Fibroblast of skin of right quadriceps (primary cell): ENCODE measurements at places on chromosomes 2 and 18.

GRCh38 chr2:172962824-172963223, 112.8 kb upstream of the MAP3K20 start:
- peak; percentile 65 for DNase-seq

DNA sequence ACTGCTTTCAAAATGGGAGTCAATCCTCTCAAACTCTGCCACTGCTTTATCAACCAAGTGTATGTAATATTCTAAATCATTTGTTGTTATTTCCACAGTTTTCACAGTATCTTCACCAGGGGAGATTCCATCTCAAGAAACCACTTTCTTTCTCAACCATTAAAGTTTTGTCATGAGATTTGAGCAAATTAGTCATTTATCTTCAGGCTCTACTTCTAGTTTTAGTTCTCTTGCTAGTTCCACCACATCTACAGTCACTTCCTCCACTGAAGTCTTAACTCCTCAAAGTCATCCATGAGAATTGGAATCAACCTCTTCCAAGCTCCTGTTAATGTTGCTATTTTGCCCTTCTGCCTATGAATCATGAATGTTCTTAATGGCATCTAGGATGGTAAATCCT, 545.8 kb downstream of the ARHGAP15 start:
- DNase-seq, result no peak

DNA sequence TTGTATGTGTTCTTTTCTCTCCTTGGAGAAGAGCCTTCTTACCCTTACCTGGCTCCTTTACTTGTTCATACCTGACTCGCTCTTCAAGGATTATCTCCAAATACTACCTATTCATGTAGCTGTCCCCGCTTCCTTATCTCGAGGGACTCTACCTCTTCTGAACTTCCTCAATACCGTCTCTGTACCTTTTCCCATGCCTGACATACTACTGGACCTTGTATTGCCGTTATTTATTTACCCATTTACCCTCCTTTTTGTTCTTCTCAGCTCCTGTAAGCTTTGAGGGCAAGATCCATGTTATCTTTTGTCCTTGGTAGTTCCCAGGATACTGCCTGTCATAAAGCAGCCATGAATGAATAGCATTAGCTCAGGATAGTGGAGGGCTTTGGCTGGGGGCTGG, 32.5 kb downstream of the KCNS3 start:
- DNase-seq, result no peak

- no peak for DNase-seq
Observed at GRCh38 chr18:79305911-79306310, 89.8 kb upstream of the NFATC1 start.

DNA sequence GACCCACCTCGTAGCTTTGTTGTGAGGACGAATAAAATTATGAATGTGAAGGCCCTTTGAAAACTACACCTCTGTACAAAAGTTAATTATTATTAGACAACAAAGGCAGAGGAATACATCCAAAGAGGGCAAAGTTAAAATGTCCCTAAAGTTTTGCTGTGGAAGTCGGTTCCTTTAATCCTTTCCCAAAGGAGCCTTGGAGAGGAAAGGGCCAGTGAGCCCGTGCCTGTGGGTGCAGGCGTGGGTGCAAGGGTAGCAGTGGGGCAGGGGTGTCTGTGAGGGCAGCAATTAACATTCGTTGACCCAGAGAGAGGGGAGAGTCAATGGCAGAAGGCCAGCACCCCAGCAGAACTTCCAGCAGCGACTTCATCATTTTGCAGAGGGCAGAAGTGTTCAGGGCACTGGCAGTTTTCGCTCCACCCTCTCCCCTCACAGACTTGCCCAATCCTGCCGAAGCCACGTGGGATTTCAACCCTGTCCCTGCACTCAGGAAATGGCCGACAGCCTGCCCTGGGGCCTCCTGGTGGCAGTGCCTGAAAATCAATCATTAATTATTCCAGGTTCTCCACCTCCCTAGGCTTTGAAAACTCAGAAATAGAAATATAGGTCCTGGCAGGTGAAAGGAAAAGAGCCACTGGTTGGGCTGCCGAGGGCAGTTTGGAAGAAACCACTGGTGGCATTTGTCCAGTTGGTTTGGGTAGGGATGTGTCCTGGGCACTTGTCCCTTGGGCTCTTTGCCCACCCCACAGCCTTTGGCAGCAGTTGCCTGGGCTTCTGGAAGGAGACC, 4.2 kb upstream of the PAX8 start:
- peak; percentile 18 for DNase-seq

- DNase-seq, result no peak
Observed at GRCh38 chr18:54268751-54269150, 566 bp upstream of the POLI start.

DNA sequence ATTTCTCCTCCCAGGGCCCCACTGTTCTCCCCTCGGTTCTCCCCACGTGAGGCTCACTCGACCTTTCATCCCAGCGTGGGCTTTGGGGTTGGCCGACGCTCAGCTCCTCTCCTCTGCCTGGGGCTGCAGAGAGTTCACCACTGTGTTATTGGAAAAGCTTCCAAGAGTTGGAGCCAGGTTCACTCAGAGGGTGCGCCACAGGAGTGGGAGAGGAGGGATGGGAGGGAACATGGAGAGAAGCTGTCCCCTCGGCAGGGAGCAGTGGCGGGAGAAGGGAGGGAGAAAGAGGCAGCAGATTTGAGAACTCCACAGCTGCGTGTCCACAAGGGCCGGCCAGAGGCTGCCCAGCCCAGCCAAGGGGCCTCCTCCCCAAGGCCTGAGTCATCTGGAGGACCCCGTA, 197.1 kb upstream of the SMAD2 start:
- no peak for DNase-seq

DNA sequence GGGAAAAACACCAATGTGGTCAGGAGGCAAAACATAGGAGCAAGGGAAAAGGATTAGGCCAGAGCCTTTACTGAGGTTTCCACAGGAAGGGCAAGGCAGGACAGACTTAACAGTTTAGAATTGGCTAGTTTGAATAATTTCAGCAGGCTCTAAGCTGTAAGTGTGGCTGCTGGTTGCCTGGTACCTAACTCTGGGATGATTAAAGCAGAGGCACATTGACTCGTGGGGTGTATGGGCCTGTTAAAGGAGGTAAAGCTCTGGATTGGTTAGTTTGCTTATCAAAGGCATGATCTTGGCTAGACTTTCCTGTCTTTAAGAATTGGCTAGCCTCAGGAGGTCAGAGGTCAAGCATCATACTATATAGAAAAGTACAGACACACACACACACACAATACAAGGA, 132.6 kb downstream of the SPAG16 start:
- DNase-seq, result no peak

GRCh38 chr2:241036397-241036963, 38.1 kb downstream of the SNED1 start:
- no peak for DNase-seq

- no peak for DNase-seq
Observed at GRCh38 chr2:118988706-118989105, 46.7 kb downstream of the MARCO start.

- peak; percentile 4 for DNase-seq
Observed at GRCh38 chr2:223222397-223222796, 170.4 kb downstream of the KCNE4 start.

GRCh38 chr2:238682536-238682935, 165.3 kb upstream of the TWIST2 start:
- no peak for DNase-seq

GRCh38 chr2:10903861-10904210, 7.9 kb upstream of the KCNF1 start:
- DNase-seq, result no peak

DNA sequence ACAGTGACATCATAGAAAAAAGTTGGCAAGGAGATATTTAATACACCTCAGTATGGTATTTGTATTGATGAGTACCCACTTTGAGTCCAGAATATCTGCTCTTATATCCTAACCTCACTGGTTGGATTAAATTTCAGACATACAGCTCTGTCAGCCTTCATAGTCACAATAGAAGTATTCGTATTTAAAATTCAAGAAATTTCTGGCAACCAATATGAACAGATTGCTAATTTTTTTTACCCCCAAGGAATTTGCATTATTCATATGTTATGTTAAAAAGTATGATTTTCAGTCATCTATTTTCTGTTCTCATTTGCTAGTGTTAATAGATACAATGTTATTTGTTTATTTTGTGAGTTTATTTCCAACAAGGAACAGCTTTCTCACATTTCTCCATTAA, 1306.8 kb upstream of the NXPH2 start:
- DNase-seq, result no peak

- no peak for DNase-seq
Observed at GRCh38 chr18:48359626-48360025, 49.6 kb downstream of the ZBTB7C start.

GRCh38 chr18:77157312-77157711, 24.7 kb upstream of the MBP start:
- no peak for DNase-seq

- DNase-seq, result peak; percentile 11
Observed at GRCh38 chr2:4937550-4937949, 754.6 kb upstream of the SOX11 start.

GRCh38 chr2:60295636-60295962, 257.9 kb downstream of the BCL11A start:
- no peak for DNase-seq

DNA sequence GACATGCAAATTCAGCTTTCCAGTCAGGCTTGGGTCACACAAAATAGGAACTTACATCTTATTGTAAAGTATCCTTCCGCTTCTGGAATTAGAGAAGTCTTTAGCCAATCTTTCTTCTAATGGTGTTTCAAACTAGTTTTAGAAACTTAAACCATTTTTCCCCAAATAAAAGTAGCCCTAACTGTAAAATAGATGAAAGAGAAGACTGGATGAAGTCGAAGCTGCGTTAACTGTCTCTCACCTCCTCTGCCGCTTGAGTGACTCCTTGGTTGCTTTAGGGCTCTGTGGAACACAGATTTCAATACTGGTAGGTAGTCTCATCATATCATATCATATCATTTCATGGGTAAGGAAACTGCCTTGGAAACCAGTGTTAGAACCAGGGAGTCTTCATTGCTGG, 498.4 kb downstream of the XIRP2 start:
- no peak for DNase-seq

GRCh38 chr18:29596959-29597358, 1420.0 kb upstream of the CDH2 start:
- DNase-seq, result no peak

GRCh38 chr2:231395188-231396057, at the start of gene B3GNT7:
B3GNT7 (plus strand) TSS chr2:231395710; CDS start chr2:231395804, 94 bp downstream.
- DNase-seq, result no peak

DNA sequence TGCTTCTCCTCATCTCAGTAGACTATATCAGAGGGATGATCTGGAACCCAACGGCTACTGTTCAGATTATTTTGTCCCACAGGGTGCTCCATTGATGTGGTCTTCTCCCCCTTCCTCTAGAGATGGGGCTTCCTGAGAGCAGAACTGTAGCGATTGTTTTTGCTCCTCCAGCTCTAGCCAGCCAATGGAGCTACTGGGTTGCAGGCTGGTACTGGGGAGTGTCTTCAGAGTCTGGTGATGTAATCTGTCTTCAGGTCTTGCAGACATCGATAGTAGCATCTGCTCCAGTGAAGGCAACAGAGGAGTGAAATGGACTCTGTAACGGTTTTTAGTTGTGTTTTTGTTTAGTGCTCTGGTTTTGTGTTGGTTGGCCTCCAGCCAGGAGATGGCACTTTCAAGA, 621.9 kb downstream of the RNF144A start:
- DNase-seq, result no peak

- no peak for DNase-seq
Observed at GRCh38 chr18:46469186-46469915, 187.7 kb downstream of the LOXHD1 start.
